ENCODE measurements at places on chromosomes 4 and X.

DNA sequence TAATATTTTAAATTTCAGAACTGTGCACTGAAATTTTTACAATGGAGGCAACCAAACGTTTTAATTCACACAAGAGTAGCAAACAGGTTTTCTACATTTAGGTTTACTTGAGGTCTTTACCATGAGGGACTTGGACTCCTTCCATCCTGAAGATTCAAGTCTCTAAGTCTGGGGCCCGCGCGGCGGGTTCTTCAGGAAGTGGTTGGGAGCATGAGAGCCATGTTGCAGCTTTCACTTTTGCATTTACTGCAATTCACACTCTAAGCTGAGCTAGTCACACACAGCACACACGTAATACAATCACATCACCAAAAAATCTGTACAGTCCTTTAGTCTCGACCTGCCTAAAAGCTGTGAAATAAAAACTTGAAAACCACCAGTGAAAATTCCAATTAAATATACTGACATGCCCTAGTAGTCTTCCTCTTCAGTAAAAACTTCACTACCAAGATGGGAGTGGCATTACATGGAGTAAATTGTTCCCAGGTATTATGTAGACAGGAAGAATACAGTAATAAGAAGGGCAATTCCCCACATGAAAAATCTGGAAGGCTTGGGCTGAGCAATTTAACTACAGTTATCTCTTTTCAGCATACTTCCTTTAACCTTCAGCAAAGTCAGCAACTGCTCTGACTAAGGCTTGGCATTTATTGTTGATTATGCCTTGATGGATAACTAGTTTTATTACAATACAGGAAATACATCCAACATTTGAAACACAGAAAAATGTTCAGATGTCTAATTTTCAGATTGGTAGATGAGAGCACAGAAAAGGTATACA is 571.1 kb upstream of the DIPK2B start:
- no peak for DNase-seq

- DNase-seq = no peak
These were observed 30.4 kb downstream of the SMIM43 start for GRCh38 chr4:121734571-121734970.

- DNase-seq = no peak
These were observed 83.6 kb upstream of the STX18 start for GRCh38 chr4:4625488-4625887.

DNA sequence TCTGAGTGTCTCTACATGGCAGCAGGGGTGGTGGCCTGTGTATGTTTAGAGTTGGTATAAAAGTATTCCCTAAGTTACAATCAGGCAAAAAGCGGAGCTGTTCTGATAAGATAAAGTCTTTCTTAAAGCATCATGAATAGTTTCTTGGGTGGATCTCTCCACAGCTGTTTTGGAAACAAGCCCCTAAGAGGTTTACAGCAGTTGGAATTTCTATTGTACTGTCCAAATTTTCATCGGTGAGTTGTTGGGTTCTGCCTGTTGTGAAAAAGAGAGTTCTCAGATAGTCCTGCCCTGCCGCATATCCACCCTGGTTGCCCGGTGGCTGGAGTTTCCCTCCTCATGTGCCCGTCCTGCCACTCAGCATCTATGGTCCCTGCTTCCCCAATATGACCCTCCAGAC is 50.1 kb downstream of the C4orf51 start:
- no peak for DNase-seq

GRCh38 chrX:67636532-67636931 is 92.7 kb downstream of the AR start:
- DNase-seq = no peak

DNA sequence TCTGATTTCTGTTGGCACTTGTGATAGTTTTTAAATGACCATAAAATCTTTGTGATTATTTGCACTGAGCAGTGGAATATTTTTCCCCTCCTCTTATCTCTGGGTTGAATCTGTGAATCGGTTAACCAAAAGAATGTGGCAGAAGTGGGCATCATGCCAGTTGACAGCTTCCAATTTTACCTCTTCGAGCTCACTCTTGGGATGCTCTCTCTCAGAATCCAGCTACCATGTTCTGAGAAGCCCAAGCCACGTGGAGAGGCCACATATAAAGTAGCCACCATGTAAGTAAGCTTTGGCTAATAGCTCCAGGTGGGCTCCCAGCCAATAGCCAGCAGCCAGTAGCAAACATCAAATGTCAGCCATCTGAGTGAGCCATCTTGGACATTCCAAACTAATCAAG is 12.9 kb upstream of the WDR19 start:
- peak; percentile 11 for DNase-seq

DNA sequence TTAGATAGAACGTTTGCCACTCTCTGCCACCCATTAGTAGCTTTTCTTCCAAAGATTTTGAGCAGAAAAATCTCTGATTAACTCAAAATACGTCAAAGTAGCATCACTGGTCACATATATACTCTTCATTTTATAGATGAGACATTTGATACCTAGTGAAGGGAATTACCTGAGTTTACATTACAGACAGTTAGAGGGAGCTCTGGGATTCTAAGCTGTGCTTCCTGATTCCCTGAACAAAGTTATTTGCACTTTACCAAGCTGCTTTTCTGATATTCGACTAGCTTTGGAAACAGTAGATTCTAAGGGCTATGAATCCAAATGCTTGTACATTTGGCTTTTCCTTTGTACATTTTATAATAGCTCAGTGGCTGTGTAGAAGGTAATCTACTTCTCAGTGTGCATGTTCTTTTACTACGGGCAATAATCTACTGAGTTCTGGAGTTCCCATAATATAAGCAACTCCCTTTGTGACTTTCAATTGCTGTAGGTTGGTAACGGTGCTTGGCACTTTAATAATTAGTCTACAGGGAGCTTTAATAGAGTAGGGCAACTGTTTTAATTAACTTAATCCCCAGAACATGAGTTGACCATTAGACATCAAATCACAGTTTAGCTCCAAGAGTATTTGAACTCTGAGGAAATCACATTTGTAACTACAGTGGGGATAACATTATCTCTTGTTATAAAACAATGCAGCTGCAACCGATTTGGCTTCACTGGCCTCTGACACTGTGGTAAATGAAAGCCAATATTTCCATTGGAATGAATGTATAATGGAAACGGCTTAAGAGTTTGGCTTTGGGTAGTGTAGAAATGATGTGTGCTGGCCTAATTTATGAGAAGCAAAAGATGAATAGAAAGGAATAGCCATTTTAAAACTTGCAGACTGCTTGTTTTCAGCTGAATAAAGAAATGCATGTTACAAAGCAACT is 1602.4 kb downstream of the STIM2 start:
- DNase-seq = no peak

DNA sequence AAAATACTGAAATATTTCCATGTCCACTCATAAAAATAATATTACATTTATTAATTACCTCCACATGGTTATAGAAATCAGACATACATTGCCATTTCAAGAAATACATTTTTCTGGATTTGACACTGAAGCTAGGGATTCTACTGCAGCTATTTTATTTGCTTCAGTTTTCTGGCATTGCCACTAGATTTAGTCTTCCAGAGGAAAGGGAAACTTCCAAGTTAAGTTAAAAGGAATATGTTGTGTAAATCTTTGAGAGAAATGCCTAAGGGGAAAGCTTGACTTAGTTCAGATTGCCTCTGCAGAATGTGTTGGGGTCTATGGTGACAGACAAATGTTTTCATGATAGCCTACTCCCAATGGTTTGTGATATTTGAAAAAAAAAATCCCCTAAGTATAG is 1631.3 kb downstream of the PCDH18 start:
- no peak for DNase-seq

DNA sequence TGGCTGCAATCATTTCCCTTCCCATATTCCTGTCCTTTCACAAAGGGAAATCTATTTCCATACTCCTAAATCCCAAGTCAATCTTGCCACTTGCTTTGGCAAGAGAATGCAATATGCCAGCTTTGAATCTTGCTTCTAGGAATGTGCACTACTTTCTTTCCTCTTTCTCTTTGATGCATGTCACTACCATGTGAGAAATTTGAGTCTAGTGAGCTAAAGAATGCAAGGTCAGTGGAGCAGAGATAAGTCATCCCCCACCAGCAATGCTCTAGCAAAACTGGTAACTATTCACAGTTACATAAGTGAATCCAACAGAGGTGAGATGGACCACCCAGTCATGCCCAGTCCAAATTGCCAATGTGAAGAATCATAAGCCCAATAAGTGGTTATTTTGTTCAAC is 910.4 kb downstream of the RAB28 start:
- no peak for DNase-seq

- no peak for DNase-seq
These were observed 54.5 kb downstream of the FAM184B start for GRCh38 chr4:17726911-17727310.

- no peak for DNase-seq
These were observed 185.1 kb downstream of the PDHA2 start for GRCh38 chr4:96025011-96025410.

GRCh38 chrX:71533516-71533850 is 579 bp downstream of the OGT start:
- no peak for DNase-seq

GRCh38 chrX:115098897-115099296 is 81.5 kb upstream of the IL13RA2 start:
- DNase-seq = no peak

- DNase-seq = no peak
These were observed 67.4 kb upstream of the GBA3 start for GRCh38 chr4:22625311-22625710.

DNA sequence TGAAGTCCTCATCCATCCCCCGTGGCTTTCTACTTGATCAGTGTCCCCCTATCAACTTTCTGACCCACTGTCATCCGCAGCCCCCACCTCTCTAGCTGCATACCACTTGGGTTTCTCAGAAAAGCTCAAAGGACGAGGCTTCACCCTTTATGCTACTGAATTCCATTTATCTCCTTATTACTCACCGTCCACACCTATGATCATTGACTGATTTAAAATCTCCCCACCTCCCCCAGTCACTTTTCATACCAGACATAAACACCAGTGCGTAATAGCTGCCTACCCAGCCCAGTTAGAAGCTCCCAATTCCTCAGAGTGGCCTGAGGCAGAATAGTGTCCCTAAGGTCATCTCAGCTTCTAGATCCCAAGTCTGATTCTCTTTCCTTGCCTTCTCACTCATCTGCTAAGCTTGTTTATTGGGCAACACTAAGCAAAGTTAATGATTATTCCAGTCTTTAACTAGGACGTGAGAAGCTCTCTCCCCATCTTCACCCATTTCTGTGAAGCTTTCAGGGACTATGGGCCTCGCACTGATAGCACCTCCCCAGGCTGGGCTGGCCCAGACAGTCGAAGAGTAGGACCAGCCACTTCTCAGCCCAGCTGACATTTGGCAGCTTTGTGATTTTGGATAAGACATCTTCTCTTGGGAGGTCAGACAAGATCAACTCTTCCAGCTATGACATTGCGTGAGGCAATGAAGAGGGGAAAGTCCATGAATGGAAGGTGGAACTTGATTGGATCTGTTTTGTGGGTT is 7.2 kb upstream of the DDX60L start:
- no peak for DNase-seq

DNA sequence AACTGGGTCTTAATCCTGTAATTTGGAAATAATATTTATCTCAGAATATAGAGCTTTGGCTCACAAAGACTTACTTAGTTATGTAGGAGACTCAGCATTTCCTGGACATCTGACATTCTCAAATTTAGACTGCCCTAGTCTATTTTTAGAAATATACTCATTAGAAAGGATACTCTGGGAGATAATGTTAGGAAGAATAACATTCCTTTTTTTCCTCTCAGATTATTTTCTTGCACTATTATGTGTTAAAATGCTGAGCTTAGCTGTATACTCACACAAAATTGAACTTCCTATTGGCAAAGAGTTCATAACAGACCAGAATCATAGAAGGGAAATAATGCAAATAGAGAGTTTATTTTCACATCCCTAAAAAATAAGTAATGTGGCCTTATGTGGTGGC is 1424.9 kb upstream of the PCDH7 start:
- no peak for DNase-seq

GRCh38 chrX:118756101-118756500 is 28.7 kb downstream of the IL13RA1 start:
- no peak for DNase-seq

- no peak for DNase-seq
These were observed 45.6 kb upstream of the CHRNA9 start for GRCh38 chr4:40289366-40290188.

DNA sequence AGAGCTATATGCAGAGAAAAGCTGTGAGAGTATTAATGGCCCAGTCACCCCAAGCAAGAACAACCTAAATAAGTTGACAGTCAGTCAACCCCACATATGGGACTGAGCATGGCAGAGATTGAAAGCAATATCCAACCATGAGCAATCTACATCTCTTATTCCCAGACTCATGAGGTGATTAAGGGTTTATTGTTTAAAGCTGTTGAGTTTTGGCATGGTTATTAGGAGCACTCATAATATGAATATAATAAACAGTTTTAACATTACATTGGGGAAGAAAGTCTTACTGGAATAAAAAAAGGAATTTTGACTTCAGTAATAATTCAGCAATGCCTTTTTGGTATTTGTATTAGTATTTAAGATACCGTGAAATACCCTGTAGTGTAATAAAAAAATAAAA is 1627.4 kb downstream of the STIM2 start:
- DNase-seq = no peak

- DNase-seq = peak; percentile 76
These were observed 312.8 kb downstream of the TENM3 start for GRCh38 chr4:182555997-182556418.

- no peak for DNase-seq
These were observed 56.3 kb downstream of the DTHD1 start for GRCh38 chr4:36337665-36338185.

GRCh38 chrX:152821145-152821765 is 9.3 kb downstream of the CETN2 start:
- DNase-seq = peak; percentile 6

DNA sequence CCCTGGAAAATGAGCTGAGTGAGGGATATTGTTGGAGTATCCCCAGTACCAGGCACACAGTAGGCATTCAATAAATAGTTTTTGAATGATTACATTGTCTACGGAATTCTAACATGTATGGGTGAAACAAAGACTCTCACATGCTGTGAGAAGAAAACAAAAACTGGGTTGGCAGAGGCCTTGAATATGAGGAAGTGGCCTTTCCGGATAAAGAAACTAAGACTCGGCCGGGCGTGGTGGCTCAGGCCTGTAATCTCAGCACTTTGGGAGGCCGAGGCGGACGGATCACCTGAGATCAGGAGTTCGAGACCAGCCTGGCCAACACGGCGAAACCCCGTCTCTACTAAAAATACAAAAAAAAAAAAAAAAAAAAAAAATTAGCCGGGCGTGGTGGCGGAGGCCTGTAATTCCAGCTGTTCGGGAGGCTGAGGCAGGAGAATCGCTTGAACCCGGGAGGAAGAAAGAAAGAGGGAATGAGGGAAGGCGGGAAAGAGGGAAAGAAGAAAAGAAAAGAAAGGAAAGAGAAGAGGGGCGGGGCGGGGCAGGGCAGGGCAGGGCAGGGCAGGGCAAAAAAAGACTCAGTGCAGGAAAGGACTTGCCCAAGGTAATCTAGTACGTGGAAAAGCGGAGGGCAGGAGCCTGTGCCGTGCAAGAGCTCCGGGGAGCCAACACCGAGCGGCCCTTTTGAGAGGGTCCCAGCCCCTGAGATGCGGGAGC is 689 bp upstream of the TMA16 start:
- DNase-seq = no peak
